ENCODE measurements at places on chromosomes 11 and 22.
A peak's percentile ranks its signal among the peaks of the same experiment; 100 is the strongest.

- no peak for DNase-seq
Observed at GRCh38 chr11:70580036-70580805, 181.9 kb downstream of the CTTN start.

DNA sequence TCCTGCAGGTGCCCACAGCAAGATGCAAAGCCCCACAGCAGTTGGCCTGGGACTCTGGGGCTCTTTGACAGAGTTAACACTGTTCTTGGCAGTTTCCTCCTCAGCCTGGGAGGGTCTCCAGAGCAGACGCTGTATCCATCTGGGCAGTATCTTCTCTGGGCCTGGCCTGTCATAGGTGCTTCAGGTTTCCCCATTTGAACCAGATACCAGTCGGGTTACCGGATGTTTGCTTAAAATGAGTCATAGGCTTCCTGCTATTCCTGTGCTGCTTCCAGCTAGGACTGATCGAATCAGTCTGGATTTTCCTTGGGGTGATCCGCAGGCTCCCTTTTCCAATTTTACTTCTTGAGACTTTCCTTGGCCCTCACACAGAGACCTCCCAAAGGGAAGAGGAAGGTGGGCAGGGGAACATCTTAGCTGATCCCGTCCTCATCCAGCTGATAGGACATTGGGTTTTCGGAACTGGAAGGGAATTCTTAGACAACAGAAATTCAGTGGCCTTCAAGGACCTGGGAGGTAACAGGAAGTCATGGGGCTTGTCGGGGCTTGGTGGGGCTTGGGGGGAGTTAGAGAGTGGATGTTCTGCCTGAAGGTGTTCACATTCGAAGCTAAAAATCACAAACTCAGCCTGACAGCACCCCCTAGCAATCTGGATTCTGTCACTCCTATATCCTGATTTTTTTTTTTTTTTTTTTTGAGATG is 2.4 kb upstream of the RANGAP1 start:
- DNase-seq, result peak; percentile 26

- DNase-seq, result no peak
Observed at GRCh38 chr11:134633276-134633675, 221.2 kb upstream of the B3GAT1 start.

- DNase-seq, result no peak
Observed at GRCh38 chr11:114395736-114396135, 4.6 kb downstream of the C11orf71 start.

- DNase-seq, result no peak
Observed at GRCh38 chr11:133052537-133052936, 479.8 kb downstream of the OPCML start.

DNA sequence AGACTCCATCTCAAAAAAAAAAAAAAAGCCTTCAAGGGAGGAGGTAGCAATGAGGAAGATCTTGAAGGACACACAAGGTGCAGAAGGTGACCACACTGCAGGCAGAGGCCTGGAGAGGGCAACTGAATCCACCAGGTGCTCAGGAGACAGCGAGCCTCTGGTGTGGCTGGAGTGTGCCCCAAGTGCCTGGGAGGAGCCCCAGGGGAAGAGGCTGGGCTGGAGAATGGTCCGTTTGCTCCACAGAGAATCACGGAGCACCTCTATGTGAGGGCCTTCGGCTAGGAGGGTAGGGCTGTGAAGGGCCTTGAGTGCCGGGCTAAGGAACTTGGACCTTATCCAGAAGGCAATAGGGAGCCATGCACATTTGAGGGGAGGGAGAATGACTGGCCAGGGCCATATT is 50.3 kb downstream of the ARRB1 start:
- DNase-seq, result no peak

DNA sequence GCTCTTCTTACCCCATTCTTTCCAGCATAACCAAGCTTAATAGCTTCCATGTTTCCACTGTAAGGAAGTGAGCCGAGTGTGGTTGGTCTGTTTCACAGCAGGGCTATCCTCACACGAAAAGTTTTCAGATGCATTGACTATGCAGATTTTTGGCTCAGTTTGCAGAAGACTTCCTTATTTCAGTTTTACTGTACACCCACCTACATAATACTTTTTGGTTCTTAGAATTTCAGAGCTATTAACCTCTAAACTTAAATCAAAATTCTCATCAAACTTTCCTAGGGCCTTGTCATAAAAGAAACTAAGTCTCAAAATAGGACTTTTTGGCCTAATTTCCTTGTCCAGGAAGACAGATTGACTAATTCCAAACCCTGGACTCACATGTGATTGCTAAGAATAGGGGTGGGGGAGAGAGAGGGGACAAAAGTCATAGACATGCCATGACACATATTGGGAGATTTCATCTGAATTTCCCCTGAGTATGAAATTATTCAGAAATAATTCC is 7.3 kb upstream of the EHF start:
- no peak for DNase-seq

GRCh38 chr22:44369916-44370801 is 57.4 kb upstream of the SHISAL1 start:
- no peak for DNase-seq

DNA sequence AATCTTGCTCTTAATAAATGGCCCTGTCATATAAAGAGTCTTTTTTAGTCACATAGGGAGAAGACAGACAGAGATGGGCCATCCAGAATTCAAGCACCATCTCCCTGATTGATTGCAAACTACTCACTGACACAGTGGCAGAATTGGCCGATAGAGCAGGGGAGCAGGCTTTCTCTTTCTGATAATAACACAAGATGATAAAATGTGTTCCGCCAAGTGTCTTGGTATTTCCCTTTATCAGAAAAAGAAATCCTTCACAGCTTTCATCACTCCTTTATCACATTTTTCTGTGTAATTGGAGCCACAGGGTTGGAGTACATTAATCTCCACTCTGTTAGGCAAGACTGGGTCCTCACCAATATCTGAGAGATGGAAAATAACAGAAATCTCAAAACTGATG is 406.0 kb downstream of the TMEM135 start:
- no peak for DNase-seq

GRCh38 chr11:68651208-68651984 is 32.9 kb upstream of the GAL start:
- DNase-seq, result no peak

- DNase-seq, result no peak
Observed at GRCh38 chr22:38406617-38407016, 48.4 kb downstream of the KCNJ4 start.

DNA sequence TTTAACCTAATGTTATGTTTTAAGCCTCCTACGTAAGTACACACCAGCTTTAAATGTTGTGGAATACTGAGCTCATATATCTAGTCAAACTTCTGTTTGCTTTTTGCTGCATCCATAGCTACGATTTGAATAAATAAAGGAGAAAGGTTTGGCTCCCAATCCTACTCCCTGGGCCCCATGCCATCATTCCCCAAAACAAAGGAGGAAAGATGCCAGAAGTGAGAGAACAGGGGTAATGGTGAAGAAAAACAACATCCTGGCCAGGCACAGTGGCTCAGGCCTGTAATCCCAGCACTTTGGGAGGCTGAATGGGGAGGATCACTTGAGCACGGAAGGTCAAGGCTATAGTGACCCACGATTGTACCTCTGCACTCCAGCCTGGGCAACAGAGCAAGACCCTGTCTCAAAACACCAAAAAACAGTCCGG is 26.5 kb downstream of the SCGB1A1 start:
- peak; percentile 24 for DNase-seq

DNA sequence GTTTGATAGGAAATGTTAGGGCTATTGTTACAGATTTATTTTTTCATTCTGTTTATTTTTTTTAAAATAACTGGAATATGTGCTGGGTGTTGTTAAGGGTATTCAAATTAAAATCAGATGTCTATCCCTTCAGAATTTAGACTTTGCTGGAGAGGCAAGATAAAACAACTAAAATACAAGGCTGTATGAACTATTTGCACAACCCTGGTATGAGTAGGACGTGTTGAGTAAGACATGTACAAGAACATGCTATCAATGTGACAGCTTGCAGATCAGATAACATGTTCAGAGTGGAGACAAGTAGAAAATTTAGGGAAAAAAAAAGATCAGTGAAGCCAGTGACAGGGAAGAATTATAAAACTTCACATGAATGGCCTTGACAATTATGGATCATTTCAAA is 853.5 kb downstream of the METTL15 start:
- no peak for DNase-seq

DNA sequence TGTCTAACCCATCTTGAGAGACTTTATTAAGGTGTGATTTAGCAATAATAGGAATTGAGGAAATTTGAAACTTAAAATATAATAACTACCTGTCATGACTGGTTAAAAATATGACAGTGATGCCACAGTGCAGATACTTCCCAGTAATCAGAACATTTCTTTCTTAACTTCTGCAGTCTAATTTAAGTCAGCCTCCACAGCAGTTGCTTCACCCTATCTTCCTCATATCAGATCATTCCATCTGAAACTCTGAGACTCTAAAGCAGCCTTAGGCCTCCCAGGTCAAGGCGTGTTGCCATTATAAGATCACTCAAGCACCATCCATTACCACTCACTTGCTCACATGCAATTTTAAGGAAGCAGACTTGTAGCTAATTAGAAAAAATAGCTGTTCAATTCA is 302.2 kb downstream of the AASDHPPT start:
- DNase-seq, result no peak

- no peak for DNase-seq
Observed at GRCh38 chr11:125111001-125111342, 454 bp downstream of the TMEM218 start.

- no peak for DNase-seq
Observed at GRCh38 chr11:65578134-65578533, 2.3 kb downstream of the EHBP1L1 start.

GRCh38 chr11:78551066-78551465 is 23.6 kb downstream of the NARS2 start:
- no peak for DNase-seq

DNA sequence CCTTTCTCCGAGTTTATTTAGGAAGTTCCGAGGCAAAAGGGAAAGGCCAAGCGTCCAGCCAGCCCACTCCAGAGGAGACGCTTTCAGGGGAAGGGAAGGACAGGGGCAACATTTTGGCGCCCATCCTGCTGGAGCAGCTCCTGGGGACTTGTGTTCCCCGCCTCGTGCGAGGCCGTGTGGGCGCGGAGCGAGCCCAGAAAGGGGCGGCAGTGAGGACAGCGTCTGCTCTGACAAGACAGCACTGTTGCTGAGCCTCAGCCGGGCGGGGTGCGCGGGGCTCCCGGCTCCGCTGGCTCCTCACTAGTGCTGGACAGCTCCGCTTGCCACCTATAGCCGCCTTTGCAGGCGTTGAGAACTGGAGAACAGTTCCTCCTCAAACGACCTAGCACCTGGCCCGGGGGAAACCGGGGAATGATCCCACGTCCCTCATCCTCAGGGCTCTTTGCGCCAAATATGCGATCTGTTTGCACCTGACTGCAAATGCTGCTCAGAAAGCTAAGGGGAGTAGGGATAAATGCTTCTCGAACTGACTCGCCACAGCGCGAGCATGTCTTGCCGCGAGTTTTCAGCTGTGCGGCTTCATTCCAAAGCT is 722 bp upstream of the GUCY1A2 start:
- DNase-seq, result no peak

- no peak for DNase-seq
Observed at GRCh38 chr11:75969626-75970308, 154.8 kb downstream of the UVRAG start.

DNA sequence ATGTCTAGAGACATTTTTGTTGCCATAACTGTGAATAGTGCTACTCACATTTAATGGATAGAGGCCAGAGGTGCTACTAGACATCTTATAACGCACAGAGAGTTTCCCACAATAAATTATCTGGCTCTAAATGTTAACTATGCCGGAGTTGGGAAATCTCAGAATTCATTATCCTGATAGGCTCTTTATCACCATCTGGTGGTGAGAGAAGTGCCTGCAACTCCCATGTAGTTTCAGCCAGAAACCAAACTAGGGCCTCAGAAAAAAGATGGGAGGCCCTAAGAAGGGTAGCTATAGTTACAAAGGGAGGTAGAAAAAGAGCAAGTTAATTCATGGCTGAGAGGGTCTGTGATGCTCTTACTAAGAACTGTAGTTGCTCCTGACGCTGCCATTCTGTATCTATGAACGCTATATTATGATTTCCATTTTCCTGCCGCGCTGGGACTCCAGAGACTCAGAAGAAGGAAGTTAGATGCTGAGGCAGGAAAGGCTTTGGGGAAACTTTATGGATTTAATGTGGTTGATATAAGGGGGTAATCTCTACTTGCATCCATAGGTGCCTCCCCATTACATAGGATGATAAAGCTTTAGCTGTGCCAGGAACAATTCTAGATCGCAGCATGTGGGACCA is 22.9 kb upstream of the MRPL17 start:
- peak; percentile 21 for DNase-seq

- DNase-seq, result no peak
Observed at GRCh38 chr11:32602657-32603415, 19.2 kb downstream of the EIF3M start.
